ENCODE measurements at places on chromosomes 3 and 15.

- DNase-seq: no peak
Observed at GRCh38 chr3:14336749-14337598, 65.4 kb upstream of the SLC6A6 start.

DNA sequence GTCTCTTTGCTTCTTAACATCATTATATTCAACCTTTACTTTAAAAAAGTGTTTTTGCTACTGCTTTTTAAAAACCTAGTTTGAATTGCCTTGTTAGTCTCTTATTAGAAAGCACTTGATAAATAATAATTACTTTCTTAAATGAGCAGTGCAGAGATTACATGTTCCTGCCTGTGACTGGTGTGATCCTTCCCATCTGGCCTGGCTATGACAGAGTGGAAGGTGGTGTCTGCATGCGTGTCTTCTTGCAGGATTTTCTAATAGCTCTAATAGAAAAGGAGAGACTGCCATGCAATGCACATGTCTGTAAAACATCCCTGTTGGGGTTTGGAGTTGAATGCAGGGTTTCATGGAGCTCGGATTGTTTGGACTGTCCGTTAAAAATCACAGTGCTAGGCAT lies 425.8 kb upstream of the TPM1 start:
- DNase-seq: no peak

DNA sequence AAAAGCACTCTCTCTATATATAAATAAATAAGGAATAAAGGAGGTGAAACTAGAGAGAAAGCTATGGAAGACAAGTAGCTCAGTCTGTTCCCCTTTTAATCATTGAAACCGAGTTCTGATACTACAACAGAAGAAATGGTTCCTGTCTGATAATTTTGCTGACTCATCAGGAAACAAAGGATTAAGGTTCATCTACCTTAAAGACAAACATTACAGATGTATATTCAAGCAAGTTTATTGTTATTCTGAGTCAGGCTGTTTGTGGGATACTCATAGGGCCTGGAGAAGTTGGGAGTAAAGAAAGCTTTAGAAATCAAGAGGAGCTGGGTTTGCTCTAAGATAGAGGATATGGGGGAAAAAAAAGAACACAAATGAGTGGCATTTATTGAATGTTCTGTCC lies 566.0 kb downstream of the ROBO2 start:
- DNase-seq: no peak

GRCh38 chr3:113628316-113628715 lies 68.1 kb downstream of the USF3 start:
- DNase-seq: no peak

- no peak for DNase-seq
Observed at GRCh38 chr3:129855170-129855831, 38.2 kb downstream of the TMCC1 start.

DNA sequence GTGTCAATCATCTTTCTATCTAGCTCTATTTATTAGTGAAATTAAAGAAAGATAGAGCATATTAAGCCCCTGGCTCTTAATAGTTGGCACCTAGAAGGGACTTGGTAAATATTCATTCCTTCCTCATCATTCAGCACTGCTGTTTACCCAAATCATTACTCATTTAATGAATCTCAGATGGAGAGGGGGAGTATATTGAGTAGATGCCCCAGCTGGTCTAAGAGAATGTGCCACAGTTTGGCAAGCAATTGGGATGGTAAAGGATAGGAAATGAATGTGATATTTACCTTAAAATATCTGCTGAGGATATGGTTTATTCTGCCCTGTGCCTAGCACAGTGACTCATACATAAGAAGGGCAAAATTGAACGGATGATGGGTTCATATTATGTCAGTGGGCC lies 6.0 kb downstream of the IL1RAP start:
- no peak for DNase-seq

GRCh38 chr15:90019611-90020010 lies 18.5 kb downstream of the ZNF710 start:
- DNase-seq: no peak

GRCh38 chr3:140198242-140198641 lies 263.3 kb downstream of the CLSTN2 start:
- no peak for DNase-seq

DNA sequence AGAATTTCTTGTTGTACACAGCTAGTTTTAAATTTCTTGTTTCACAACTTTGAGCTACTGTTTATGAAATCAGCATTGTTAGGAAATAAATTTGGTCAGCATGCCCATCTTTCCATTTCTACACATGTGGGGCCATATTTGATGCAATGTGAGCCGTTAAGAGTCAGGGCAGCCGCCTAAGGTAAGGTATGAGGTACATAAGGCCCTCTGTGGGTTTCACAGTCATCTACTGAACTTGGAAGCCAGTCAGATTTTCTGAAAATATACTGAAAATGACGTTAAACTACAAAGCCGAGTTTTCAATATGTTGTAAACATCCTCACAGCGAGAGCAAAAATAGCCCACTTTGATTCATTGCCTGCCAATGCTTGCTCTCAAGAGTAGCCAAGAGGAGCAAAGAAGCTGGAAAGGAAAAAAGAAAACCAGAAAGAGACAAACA lies 94.7 kb upstream of the PDZRN3 start:
- no peak for DNase-seq

DNA sequence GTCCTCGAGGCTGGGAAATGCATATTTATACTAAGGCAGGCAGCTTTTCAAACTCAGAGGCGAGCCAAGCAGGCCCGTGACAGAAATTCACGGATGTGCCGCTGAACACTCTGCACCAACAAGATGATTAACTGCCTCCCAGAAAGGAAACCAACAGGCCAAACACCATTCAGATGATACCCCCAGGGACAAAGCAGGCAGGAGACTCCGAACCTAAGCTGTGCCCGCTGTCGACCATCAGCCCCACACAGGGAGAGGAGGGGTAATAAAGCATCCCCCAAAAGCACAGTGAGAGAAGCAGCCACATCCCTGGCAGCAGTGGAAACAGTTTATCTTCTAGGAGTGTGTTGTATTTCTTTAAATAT lies 31.8 kb downstream of the ADAMTS17 start:
- DNase-seq: no peak

DNA sequence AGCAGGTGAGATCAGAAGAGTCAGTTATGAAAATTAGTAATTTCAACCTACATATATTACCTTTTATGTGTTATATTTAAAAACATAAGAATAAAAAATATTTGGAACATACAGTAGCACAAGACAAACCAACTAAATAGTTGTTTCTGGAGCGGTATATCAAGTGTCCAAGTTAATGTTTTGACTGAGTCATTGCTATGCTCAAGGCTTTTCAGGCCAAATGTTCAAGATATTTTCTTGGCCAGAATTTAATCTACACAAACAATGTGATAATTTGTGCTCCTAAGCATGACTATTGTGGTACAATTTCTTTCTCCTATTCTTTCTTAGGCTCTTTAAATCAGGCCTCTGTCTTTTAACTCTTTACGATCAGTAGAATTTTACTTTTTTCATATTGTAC lies 412.4 kb downstream of the RAP2B start:
- DNase-seq: no peak

GRCh38 chr3:122265957-122266356 lies 59.1 kb upstream of the CSTA start:
- DNase-seq: no peak

DNA sequence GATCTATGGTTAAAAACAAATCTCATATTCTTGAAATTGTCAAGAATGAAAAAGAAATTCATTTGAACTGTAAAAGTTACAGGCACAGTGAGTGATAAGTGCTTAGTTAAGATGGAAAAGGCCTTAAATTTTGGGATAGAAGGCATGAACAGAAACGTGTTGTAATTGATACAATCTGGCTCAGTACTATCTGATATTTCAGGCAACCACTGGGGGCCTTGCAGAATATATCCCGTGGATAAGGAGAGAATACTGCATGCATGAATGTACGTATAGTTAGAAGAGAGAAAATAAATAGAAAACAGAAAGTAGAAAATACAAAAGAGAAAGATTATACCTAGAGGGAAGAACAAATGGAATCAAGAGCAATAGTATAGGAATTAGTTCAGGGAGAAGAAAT lies 741.4 kb upstream of the CCDC54 start:
- no peak for DNase-seq

DNA sequence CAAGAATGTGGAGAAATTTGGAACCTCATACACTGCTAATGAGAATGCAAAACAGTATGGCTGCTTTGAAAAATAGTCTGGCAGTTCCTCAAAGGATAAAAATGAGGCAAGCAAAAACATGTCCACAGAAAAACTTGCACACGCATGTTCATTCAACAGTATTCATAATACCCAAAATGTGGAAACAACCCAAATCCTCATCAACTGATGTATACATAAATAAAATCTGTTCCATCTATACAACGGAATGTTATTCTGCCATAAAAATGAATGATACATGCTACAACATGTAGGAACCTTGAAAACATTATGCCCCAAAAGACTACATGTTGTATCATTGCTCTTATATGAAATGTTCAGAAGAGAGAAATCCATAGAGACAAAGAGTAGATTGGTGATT lies 36.4 kb upstream of the OXTR start:
- DNase-seq: no peak

- DNase-seq: no peak
Observed at GRCh38 chr3:126136428-126137220, 43.8 kb downstream of the ALDH1L1 start.

DNA sequence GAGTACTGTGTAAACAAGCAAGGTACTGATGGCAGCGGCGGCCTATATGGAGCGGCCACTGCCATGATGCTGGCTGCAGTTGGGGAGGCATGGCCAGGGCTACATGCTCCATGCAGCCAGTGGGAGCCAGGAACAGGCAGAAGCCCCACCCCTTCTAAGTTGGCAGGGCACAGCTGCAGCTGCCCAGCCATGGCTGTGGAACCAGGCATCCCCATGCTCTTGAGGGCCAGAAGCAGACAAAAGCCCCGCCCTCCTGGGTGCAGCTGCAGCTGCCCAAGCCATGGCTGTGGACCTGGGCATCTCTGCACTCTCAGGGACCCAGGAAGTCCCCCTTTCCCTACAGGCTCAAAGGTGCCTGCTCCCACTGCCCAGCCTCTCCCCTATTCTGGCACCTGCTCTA lies 150.9 kb downstream of the FMN1 start:
- DNase-seq: no peak

DNA sequence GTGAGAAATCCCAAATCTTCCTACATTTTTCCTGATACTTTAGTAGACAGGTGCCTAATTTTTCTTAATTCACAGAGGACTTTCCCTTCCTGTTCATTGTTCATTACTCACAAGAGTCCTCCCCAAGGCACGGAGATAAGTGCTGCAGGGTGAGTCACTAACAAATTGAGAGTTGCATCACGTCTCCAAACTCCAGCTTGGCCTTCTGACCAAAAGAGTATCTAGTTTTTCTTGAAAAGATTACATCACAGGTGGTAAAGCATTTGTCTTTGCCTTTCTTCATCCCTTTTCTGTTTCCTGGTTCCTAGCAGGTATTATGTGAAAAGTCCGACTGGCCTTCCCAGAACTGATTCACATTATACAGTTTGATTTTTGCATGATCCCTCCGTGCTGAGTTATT lies 24.9 kb upstream of the RASGRP1 start:
- DNase-seq: no peak

GRCh38 chr3:28039234-28039633 lies 202.2 kb upstream of the CMC1 start:
- no peak for DNase-seq

DNA sequence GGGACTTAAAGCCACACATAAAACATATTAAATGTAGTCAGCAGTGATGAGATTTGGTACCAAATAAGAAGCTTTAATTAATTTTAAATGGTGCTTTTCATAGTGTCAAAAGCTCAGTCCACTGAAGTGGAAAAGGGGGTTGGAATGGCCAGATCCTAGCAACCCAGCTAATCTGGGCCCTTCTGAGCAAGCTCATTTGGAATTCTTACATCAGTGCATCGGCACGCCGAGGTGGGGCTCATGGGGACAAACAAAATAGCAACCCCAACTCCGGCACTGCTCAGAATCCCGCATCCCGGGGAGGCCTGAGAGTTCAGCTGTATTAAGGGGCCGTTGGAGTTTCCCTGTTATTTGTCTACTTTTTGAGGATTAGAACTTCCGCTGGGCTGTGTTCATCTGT lies 526.4 kb downstream of the SOX2 start:
- no peak for DNase-seq

GRCh38 chr15:38058596-38059075 lies 124.2 kb downstream of the TMCO5A start:
- no peak for DNase-seq

DNA sequence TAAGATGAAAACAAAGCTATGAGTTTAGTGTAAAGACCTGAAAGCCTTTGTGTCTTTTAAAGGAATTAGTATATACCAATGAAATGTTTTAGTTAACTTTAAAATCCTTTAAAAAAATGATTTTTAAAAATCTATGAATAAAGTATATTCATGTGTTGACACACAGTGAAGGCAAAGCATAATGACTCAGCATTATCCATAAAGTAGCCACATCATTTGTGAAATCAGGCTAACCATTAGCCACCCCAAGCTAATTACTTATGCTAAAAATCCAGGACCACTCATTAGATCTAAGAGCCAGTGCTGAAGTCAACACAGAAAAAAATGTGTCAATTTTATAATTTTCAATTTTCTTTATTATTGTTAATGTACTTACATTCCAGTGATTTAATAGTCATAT lies 310.2 kb downstream of the TBC1D5 start:
- DNase-seq: no peak

GRCh38 chr3:15043408-15044171 lies 21.5 kb downstream of the MRPS25 start:
- DNase-seq: no peak

DNA sequence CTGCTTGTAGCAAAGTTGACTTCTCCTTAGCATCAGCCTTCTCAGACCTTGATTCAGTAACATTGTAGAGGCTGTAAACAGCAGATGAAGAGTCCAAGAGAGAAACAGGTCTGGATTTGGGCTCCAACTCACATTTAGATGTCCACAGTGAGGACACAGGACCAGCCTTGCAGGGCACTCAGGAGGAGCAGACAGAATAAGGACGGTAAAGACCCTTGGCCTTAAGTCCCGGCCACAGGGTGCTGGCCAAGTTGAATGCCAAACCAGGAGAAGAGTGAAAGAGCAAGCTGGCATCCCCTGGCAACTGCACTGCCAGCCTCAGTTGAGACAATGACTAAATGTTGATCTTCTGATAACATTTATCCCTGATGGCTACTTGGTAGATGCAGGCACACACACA lies 136.3 kb downstream of the LRRK1 start:
- DNase-seq: no peak

- DNase-seq: no peak
Observed at GRCh38 chr15:68843425-68844311, 23.0 kb upstream of the ANP32A start.

GRCh38 chr3:57893156-57893555 lies 115.1 kb upstream of the FLNB start:
- DNase-seq: no peak

GRCh38 chr3:140332131-140332530 lies 345.7 kb upstream of the TRIM42 start:
- DNase-seq: no peak

- DNase-seq: no peak
Observed at GRCh38 chr3:143410259-143410658, 290.7 kb downstream of the CHST2 start.

GRCh38 chr3:110969229-110970211 lies 102.1 kb upstream of the NECTIN3 start:
- DNase-seq: no peak

DNA sequence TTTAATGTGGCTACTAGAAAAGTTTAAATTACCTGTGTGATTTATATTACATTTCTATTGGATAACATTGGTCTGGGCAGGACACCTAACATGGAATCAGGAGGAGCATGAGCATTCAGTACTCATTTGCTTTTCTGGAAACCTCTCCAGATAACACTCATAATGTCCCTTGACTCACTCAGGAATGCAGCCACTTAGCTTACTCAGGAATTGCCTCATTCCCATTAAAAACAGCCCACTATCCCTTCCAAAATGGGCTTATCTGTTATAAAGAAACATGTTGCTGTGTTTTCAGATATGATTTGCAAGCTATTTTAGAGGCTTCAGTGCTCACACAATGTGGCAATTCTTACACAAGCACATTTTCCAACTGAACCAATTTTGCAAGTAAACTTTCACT lies 17.1 kb downstream of the GBE1 start:
- no peak for DNase-seq

All from NCI-H187 (cell line).